ENCODE measurements at places on chromosomes 12 and 14. TPM values are rescaled to one million over a fixed set of nuclear protein-coding genes. Genes with fewer than 3 reads are reported as not detected.

GRCh38 chr14:55588259-55588699, 8.3 kb downstream of the KTN1 start:
- DNase-seq, result peak; percentile 57

GRCh38 chr12:56087220-56087619, 7.3 kb downstream of the ERBB3 start:
- DNase-seq, result no peak

GRCh38 chr12:4378772-4379171, 740 bp downstream of the FGF23 start:
- no peak for DNase-seq

- DNase-seq, result peak; percentile 86
Observed at GRCh38 chr14:56333359-56334292, 215.4 kb downstream of the PELI2 start.

- no peak for DNase-seq
Observed at GRCh38 chr12:83823386-83824045, 1089.1 kb downstream of the SLC6A15 start.

DNA sequence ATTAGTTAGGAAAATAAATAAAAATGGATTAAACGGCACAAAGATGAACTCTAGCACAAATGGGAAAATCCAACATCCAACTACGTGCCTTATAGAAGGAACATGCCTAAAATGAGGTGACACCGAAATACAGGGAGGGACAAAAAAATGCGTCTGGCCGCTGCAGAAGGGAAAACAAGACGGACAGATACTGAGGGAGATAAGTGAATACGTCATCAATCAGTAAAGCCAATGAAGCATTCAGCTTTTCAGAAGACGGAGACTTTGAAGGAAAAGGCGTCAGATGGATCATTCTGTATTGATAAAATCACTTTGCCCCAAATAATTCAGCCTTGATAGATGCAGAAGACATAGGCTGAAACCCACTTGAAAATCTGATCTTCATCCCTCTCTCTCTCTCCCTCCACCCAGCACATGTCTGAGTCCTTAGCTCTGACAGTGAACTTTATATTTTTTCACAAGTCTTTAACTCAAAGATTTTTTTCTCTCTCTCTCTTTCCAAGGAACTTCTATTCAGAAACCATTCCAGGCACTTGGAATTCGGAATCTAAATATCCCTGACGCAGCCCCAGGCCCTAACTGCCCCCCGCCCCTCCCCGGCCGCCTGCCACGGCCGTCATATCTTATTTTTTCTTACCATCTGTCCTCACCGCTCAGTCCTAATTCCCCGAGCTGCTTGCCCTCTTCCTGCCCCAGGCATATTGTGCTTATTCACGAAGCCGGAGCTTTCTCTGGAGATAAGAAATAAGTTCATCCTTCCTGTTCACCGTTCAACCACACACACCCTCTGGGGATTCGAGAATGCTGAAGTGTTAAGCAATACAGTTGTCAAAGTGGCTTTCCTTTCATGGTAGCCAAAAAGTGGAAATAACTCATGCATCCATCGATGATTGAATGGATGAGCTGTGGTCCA, 35.5 kb upstream of the RFLNA start:
- DNase-seq, result peak; percentile 3

- no peak for DNase-seq
Observed at GRCh38 chr12:56046027-56046780, 4.5 kb downstream of the RPS26 start.

- no peak for DNase-seq
Observed at GRCh38 chr12:132419631-132420246, 70.2 kb upstream of the FBRSL1 start.

DNA sequence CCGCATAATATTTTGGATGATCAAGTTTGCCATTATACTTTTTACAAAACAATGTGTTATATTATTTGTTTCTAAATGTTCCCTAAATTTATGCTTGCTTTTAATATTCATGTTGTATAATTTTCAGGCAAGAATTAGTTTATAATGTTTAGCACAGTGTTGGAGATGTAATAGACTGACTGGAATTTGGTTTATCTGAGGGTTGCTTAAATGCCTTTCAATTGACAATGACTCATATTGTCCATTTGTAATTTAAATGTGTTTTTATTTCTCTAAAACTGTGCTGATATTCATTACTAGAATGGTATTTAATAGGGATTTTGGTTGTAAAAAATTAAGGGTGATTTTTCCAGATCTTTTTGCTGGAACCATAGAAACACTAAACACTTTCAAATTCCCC, 788.4 kb downstream of the SLC6A15 start:
- DNase-seq, result no peak

DNA sequence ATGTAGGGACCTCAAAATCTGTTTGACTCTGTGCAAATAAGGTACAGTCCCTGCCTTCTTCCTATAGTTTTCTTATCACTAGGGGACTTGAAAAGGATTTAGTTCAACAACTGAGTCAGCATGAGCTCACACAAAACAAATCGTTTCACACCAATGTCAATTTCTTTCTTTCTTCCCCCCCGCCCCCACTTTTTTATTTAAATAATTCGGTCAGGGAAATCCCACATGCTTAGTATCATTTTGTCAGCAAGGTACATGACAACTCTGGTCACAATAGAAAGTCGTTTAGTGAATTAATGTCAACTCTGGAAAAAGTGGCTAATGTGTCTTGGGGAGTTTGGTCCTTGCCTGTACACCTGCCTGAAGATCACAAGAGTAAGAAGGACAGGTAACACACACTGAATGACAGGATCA, 232.2 kb upstream of the PLEKHG7 start:
- peak; percentile 32 for DNase-seq

GRCh38 chr12:66942741-66943465, 264.0 kb upstream of the GRIP1 start:
- DNase-seq, result no peak

- DNase-seq, result no peak
Observed at GRCh38 chr14:23259426-23259825, 21.7 kb downstream of the RNF212B start.

- no peak for DNase-seq
Observed at GRCh38 chr12:59643550-59643949, 47.7 kb downstream of the SLC16A7 start.

- DNase-seq, result no peak
Observed at GRCh38 chr12:76471579-76471978, 88.0 kb downstream of the OSBPL8 start.

DNA sequence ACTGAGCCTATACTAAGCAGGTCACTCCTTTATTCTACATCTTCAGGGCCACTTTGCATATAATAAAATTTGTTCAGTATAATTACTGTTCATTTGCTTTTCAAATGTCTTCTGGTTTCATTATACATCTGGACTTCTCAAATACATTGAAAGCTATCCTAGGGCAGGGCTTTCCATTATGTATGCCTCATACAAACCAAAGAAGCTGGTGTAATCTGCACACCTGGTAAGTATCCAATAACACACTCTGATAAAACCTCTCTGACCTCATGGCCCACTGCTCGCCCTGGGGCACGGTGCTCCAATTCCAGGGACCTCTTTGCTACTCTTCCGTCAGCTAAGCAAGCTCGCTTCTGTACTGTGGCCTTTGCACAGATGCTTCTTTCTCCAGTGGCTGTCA, 21.9 kb upstream of the ISM2 start:
- no peak for DNase-seq

- no peak for DNase-seq
Observed at GRCh38 chr14:60815371-60815770, 80.8 kb downstream of the MNAT1 start.

DNA sequence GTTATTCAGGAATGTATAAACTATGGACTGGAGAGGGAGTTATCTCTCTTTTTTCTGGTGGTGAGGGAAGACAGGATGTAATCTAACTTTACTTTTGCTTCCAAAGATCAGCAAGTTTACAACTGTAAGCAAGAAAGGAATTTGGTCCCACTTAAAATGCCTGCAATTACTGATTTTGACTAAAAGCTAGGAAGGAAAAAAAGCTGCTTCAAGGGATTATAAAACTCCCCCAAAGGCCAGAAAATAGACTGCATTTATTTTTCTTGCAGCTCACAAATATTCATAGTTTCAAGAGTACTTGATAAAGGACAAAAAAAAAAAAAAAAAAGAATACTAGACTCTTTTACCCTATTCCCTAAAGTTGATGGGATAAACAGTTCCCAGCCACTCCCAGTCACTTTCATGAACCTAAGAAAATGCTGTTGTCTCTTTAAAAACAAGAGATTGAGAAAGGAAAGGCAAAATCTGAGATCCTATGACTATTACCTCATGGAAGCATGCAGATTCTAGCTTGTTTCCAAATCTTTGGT, 128.7 kb upstream of the BMP4 start:
- DNase-seq, result peak; percentile 47

DNA sequence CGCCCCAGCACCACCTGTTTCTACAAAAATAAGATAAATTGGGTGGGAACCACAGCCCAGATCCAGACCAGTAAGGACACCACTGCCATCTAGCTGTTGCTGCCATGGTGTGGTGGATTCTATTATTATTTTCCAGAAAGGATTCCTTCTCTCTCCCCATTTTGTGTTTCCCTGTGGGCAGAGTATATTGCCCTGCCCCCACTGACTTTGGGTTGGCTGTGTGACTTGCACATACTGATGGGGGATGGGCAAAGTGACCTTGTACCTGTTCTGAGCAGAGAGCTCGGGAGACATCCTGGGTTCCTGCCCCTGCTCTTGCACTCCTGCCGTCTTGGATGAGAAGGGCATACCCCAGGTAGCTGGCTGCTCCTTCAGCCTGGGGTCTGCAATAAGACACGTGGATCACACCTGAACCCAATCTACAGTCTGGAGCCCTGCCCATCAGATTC, 24.3 kb downstream of the MOAP1 start:
- no peak for DNase-seq

DNA sequence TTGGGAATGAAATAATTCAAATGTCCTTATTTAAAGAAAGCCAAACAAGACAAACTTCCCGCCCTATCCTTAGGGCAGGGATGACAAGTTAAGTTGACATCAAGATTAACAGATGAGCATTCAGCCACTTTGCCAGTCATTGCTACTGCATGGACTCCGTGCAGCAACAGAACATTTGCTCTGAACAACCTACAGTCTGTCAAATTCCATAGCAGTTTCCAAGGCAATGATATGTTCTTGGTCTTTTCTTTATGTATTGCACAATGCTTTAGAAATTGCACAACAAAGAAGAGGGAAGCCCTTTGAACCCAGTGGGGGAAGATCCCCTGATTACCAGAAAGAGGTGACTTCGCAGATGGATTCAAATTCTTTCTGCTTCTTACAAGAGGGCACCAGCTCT, 269.8 kb downstream of the BCAT1 start:
- DNase-seq, result peak; percentile 3

DNA sequence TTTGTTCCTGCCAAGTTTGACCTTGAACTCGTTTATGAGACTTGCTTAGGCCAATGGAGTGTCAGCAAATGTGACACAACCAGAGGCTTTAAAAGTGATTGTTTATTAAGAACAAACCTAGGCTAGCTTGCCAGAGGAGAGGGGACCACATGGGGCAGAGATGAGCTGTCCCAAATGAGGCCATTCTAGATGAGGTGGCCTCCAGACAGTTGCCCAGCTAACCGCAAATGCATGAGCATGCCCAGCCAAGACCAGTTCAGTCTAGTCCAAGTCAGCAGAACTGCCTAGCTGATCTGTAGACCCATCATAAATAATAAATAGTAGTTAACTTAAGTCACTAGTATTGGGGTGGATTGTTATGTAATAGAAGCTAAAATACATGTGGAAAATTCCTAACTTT, 172.8 kb upstream of the DYRK2 start:
- DNase-seq, result no peak

KRT80 gene
- total RNA-seq, result 0.17 TPM

IFNG-AS1 gene
- not detected for total RNA-seq

SERPINA10 gene
- total RNA-seq, result not detected

ADCK1 gene
- 5.4 TPM for total RNA-seq

RNU6-8 gene
- total RNA-seq, result not detected
